Mammary epithelial cell (primary cell): ENCODE measurements at places on chromosomes 1 and 21. TPM values are rescaled to one million over a fixed set of nuclear protein-coding genes. Genes with fewer than 3 reads are reported as not detected.

- DNase-seq: peak; percentile 39
Observed at GRCh38 chr1:1309251-1310108, 1.1 kb downstream of the PUSL1 start.

FCRLA gene
- 3.7 and 4.4 TPM in 2 replicates for total RNA-seq

DNA sequence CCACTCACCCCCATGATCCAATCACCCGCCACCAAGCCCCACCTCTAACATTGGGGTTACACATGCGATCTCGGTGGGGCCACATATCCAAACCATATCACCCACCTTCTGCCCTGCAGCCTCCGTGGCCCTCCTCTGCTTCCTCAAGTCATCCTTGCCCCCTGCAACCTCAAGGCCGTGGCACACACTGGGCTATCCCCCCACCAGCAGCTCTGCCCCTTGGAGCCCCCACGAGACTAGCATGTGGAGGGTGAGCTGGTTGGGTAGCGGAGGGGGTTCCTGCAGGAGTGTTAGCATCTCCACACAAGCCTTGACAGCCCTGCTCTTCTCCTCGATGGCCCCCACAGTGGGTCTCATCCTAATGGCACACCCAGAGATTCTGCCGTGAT lies 100.8 kb downstream of the TOMM20 start:
- DNase-seq: no peak

- DNase-seq: peak; percentile 86
Observed at GRCh38 chr1:69523032-69523431, 44.7 kb upstream of the LRRC7 start.

GRCh38 chr1:30524840-30525617 lies 198.4 kb downstream of the MATN1 start:
- no peak for DNase-seq

DNA sequence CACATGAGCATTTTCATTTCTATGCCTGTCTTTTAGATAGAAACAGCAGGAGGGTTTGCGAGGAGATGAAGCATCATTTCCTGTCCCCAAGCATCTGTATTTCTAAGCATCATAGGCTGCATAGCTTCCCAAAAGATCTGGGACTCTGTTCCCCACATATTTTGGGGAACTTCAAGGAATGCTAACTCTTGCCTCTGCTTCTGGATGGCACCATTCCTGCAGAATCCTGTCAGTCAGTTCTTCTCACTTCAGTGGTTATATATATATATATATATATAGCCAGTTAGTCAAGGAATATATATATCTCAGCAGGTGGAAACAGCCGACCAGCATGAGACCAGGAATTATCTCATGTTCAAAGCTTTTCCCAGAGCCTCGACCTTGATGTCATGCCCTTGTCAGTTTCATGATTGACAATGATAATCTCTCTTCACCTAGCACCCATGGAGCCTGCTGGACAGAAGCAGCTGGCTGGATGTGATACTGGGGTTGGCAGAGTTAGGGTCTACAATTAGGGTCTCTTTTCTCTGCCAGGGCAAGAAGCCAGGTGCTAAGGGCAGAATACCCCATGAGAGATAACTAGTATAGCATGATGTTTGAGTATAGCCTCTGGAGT lies 2.4 kb downstream of the PFKFB2 start:
- no peak for DNase-seq

- no peak for DNase-seq
Observed at GRCh38 chr1:248861616-248862015, 2.7 kb upstream of the ZNF692 start.

- DNase-seq: peak; percentile 20
Observed at GRCh38 chr1:50332941-50333594, 90.2 kb downstream of the DMRTA2 start.

DNA sequence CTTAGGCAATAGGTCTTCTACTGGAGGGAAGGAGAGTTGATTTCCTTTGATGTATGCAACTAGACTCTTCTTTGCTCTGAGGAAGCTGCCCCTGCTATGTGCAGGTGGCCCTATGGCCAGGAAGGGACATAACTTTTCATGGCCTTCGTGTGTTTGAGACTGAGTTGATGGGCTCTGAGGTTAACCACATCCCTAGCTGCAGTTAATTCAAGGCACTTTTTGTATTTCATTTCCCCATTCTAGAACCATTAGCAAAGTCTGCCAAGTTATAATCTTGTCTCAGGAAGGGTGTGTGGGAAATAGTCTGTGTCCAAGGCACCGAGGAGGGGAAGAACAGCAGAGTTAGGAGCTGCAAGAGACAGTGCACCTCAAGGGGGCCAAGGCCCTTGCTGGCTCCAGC lies 2.5 kb downstream of the FCRL4 start:
- DNase-seq: no peak

SYNC gene
- total RNA-seq: 7.3 and 9.2 TPM in 2 replicates

DNA sequence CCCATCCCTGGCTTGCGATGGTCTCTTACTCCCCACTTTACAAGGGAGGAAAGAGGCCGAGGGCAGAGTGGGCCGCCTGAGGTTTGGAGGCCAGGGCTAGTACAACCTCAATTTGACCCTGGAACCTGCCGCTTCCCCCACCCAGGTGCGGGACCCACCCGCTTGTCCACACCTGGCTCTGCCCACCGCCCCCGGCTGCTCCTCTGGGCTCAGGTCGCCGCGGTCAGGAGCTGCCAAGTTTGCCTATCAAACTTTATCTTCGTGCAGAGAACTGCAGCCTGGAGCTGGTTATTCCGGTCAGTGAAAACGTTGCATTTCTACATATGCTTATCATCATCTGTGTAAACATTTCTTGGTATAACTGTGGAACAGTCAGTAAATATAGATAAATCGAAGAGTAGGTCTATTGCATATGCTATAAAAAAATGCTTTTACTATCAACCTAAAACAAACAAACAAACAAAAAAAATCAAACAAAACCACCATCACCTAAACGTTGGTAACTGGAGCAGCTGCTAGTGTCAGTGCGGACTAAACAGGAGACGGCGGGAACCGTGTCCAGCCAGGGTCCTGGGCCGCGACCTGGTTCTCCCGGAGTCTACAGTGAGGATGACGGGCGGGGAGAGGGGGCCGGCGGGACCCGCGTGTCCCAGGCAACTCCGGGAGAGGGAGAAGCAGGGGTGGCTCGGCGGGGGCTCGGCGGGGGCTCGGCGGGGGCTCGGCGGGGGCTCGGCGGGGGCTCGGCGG lies 906 bp upstream of the ADARB1 start:
- DNase-seq: no peak

DNA sequence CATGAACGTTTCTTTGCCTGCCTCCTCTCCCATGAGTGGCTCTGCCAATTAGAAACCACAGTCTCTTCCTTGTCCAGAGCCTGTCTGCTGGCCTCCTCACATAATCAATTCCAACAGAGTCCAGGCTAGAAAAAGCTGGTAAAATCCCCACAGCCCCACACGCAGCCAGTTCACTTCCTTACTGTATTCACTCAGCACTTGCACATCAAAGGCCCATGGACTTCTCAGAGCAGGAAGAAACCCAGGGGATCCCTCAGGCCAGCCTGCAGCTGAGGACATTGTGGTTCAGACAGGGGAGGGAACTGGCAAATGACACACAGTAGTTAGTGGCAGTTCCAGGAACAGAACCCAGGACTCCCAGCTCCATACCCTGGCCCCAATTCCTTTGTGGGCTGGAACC lies 171.6 kb upstream of the EDN2 start:
- no peak for DNase-seq

TMPRSS2 gene
- not detected in 2 replicates for total RNA-seq

CGN gene
- 1.7 and 3.7 TPM in 2 replicates for total RNA-seq

KCNT2 gene
- 0.33 TPM for total RNA-seq

SLC45A1 gene
- total RNA-seq: 0.43 and 0.54 TPM in 2 replicates

AJAP1 gene
- total RNA-seq: 7.4 and 8.1 TPM in 2 replicates

SYT6 gene
- not detected for total RNA-seq

DDR2 gene
- total RNA-seq: 7.5 and 17.0 TPM in 2 replicates

DNA sequence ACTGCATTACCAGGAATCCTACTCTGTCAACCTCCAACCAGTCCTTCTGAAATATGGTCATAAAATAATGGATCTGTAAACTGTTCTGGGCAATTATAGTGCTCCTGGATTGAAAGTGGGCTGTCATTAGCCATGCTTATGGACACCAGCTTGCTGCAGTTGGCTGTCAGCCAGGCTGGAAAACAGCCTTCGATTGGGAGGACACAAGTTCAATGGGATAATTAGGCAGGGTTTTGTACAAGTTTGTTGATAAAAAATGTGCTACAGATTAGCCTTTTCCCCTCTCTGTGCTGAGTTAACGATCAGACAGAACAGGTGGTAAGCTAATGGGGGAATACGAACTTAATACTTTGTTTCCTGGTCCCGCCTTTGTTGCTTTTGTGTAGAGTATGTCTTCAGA lies 413.9 kb downstream of the DUSP10 start:
- DNase-seq: no peak

- DNase-seq: no peak
Observed at GRCh38 chr21:29691616-29692491, 247.9 kb downstream of the GRIK1 start.

RXRG gene
- not detected in 2 replicates for total RNA-seq

GRCh38 chr1:225319871-225320270 lies 108.0 kb downstream of the LBR start:
- peak; percentile 42 for DNase-seq

GJA4 gene
- total RNA-seq: not detected in 2 replicates

- no peak for DNase-seq
Observed at GRCh38 chr1:113129529-113130185, 56.7 kb downstream of the LRIG2 start.

U2AF1 gene
- 22.7 and 29.7 TPM in 2 replicates for total RNA-seq

GRCh38 chr1:204623894-204624361 lies 61.6 kb downstream of the LRRN2 start:
- no peak for DNase-seq

COL16A1 gene
- 146 TPM for total RNA-seq

GUCA2B gene
- not detected in 2 replicates for total RNA-seq

DNA sequence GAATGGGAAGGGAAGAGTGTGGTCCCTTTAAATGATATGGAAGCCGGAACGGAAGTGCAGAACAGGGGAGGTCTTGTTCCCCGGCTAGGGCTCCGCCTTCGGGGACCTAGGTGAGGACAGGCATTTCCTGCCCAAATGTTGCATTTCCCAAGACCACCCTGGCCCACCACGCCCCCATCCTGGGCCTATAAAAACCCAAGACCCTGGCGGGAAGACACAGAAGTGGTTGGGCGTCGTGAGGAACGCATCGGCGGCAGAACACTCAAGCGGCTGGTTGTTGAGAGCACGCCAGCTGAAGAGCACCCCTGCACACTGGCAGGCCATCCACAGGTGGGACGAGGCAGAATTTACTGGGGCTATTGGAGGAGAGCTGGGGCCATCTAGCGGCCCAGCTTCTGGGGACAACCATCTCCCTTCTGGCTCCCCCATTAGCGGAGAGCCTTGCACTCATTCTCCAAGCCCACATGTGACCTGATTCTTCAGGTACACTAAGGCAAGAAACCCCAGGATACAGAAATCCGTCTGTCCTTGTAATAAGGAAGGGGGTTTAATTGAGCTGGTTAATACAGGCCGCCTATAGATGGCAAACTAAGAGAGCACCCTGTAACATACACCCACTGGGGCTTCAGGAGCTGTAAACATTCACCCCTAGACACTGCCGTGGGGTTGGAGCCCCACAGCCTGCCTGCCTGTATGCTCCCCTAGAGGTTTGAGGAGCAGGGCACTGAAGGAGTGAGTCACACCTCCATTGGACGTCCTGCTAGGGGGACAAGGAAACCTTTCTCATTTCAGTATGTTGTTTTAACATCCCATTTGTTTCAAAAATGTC lies 1327.9 kb downstream of the BRINP3 start:
- no peak for DNase-seq

SYCP1 gene
- not detected in 2 replicates for total RNA-seq

PPT1 gene
- total RNA-seq: 22.5 TPM

GRCh38 chr1:167599957-167600581 lies 30.0 kb upstream of the RCSD1 start:
- DNase-seq: peak; percentile 63

DNA sequence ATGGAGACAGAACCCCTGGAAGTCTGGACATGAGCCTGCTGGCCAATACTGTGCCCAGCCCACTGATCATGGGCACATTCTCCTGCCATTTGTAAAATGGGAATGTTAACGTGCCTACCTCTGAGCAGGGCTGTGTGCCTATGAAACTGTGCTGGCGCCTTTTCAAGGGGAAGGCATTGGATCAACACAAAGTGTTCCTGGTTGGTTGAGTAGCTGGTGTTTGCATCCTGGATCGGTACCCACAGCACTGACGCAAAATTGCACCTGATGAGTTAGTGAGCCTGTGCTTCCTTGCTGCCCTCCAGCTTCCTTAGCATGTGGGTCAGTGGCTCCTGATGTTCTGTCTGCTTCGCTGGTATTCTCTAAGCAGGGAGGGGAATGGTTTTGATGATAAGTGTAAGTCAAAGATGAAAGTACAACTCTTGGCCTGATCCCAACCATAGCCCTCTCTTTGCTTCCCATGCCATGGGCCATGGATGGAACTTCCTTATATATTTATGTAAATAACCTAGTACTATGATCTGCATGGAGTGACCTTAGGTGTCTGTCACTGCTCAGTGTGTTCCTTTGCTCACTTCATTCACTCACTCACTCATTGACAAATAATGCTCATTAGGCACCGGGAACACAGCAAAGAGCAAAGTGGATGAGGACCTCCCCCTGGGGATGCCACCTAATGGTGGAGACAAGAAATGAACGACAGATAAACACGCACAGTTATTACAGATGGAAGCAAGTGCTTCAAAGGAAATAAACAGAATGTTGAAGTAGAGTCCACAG lies 22.7 kb downstream of the MAB21L3 start:
- no peak for DNase-seq

GRCh38 chr1:169586395-169587255 lies at the start of gene F5:
F5 (minus strand) TSS chr1:169586481; CDS start chr1:169586386, 95 bp downstream.
- peak; percentile 64 for DNase-seq

DNA sequence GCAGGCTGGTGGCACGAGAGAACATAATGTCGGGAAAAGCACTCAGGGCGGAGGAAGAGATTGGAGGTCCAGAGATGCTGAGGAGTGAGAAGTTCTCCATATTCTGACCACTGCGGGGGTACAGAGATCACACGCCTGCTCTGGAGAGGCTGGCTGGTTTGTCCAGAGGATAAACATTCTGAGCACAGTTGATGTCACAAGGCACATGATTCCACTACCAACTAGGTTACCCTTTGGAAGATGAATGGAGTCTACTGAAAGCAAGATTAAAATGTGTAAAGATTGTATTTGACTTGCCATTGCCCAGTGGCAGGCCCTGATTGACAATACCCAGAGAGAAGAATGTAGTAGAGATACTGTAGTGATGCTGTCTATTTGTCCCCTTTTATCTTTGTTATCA lies at the start of gene SPATA46:
Gene SPATA46, minus strand, starts transcription at position 164 of the 400 bp plus-strand sequence. Its CDS starts 64 bp downstream, at position 100.
- no peak for DNase-seq

GBP6 gene
- total RNA-seq: 1.0 and 3.7 TPM in 2 replicates

- no peak for DNase-seq
Observed at GRCh38 chr1:27306892-27307761, 14.8 kb upstream of the TMEM222 start.

MYBPH gene
- total RNA-seq: not detected in 2 replicates
